NCI-H187 (cell line): ENCODE measurements at places on chromosomes 7 and 10.

- no peak for DNase-seq
Measured at GRCh38 chr7:97039374-97040065, 14.9 kb upstream of the DLX5 start.

DNA sequence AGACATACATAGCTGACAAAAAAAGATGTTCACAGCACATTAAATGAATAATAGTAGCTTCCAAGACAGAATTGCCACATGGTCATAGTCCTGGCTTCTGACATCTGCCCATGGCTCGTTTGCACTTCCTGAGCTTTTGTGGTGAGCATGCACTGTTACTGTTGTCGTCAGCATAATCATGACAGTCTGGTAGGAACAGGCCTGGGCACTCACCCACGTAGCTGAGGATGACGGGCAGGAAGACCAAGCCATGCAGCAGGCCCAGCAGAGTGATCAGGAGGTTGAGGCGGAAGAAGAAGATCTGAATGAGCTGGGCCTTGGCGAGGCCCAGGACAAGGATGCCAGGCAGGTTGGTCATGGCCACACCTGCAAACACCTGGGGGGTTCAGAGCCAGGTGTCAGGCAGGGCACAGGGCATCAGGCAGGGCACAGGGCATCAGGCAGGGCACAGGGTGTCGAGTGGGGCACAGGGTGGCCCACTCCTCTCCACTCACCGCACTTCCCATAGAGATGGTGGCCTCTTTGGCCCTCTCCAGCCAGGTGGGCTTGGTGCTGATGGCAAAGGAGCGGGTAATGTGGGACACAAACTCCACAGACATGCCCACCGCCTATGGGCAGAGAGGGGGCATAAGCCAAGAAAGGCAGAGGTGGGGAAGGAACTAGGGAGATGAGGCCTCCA lies 25.3 kb upstream of the NUDCD3 start:
- no peak for DNase-seq

DNA sequence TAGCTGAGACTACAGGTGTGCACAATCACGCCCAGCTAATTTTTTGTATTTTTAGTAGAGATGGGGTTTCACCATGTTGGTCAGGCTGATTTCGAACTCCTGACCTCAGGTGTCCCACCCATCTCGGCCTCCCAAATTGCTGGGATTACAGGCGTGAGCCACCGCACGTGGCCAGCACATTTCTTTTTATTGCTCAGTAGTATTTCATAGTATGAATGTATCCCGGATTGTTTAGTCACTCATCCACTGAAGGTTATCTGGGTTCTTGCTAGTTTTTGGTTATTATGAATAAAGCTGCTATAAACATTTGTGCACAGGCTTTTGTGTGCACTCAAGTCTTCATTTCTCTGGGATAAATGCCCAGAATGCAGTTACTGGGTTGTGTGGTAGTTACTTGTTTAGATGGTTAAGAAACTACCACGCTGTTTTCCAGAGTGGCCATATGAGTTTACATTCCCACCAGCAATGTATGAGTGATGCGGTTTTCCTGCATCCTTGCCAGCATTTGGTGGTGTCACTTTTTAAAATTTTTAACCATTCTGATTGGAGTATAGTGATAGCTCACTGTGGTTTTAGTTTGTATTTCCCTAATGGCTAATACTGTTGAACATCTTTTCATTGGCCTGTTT lies 275.8 kb upstream of the LYZL1 start:
- DNase-seq, result no peak

GRCh38 chr7:139075871-139076686 lies 33.4 kb downstream of the ZC3HAV1 start:
- no peak for DNase-seq

- no peak for DNase-seq
Measured at GRCh38 chr7:131957338-131958020, 401.1 kb upstream of the PODXL start.

GRCh38 chr10:5283305-5284158 lies 81.2 kb upstream of the UCN3 start:
- peak; percentile 14 for DNase-seq
